ENCODE measurements at places on chromosomes 12 and 14.

DNA sequence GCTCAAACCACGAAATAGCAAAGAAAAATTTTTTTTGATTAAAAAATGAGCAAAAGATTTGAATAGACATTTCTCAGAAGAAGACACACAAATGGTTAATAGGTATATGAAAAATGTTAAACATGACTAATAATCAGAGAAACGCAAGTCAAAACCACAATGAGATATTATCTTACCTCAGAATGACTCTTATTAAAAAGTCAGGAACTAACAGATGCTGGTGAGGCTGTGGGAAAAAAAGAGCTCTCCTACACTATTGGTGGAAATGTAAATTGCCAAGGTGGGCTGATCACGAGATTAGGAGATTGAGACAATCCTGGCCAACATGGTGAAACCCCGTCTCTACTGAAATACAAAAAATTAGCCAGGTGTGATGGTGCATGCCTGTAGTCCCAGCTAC, 315.5 kb upstream of the FLRT2 start:
- DNase-seq = no peak

DNA sequence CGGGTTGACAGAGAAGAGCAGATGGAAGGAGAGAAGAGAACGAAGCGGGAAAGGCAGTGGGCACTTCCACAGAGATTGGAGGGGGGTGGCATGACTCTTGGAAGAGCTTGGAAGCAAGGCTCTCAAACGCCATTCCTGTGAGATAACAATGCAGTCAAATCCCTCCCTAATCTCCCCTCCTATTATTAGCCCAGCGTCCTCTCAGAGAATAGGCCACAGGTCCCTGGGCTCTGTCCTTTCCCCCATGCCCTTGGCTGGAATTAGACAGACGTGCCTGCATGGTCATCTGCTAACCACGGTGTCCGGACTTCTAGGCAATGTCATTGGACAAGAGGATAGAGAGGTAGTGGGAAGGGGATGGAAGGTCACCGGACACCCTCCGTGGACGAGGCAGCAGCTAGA, 8.0 kb upstream of the MYH7 start:
- DNase-seq = no peak

DNA sequence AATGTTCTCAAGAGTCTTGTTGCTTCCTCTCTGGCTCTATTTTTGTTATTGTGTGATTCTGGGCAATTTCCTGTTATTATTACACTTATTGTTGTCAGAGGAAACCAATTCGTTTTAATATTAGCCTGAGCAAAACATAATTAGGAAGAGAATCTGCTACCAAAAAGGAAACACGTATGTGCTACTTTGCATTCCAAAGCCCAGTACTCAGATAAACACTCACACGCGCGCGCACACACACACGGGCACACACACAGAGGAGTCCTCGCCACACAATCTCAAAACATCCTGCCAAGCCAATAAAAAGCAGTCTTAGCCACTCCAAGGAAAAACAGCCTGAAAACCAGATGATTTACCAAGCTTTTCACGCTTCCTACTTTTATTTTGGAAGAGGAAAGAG, 400.7 kb downstream of the NUAK1 start:
- no peak for DNase-seq

- no peak for DNase-seq
Measured at GRCh38 chr12:129339336-129339735, 486.1 kb downstream of the GLT1D1 start.

- DNase-seq = no peak
Measured at GRCh38 chr14:42192738-42193653, 586.3 kb downstream of the LRFN5 start.

- no peak for DNase-seq
Measured at GRCh38 chr12:49296836-49297694, 2.1 kb downstream of the PRPH start.

DNA sequence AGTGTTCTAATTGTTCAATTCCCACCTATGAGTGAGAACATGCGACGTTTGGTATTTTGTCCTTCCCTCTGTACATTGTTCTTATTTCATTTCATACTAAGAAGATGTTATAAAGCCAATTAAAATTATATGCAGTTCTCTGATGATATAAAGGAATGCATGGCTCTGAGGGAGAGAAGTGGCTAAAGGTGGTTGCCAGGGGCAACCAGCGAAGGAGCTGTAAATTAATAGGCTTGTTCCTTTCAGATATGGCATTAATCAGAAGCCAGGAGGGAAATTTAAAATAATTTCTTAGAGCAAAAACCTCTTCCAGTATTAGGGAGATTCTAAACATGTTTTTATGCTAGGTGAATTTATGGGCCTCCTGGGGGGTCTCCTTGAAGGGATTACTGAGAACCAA, 227.8 kb downstream of the TMEM117 start:
- DNase-seq = no peak

DNA sequence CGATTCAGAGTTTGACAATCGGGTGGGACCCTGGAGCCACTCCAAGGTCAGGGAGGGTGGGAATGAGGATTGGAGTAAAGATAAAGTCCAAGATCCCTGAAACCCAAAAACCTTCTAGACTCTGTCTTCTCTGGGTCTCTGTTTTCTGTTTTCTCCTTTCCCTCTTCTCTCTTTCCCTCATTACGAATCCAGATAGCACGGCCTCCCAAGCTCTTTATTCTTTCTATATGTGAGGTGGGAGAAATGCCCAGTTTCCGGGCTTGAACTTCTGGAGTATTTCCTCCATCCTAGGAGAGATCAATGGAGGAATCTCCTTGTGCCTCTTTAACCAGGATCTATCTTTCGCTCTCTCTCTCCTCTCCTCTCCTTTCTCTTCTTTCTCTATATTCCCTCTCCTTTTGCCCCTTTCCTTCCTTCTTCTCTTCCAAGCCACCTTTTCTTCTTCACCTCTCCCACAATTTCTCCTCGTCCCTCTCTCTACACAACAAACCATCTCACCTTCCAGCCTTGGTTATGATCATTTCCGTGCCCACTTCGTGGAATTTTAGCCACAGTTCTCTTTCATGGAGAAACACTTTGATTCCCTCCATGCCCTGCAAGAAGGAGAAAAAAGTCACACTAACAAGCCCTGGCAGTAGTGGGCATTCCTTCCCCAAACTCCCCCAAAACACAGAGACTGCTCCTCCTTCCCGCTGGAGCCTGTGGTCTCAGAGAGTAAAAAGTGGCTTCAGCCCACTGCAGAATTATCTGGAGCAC, 4.4 kb downstream of the TBX5 start:
- no peak for DNase-seq

DNA sequence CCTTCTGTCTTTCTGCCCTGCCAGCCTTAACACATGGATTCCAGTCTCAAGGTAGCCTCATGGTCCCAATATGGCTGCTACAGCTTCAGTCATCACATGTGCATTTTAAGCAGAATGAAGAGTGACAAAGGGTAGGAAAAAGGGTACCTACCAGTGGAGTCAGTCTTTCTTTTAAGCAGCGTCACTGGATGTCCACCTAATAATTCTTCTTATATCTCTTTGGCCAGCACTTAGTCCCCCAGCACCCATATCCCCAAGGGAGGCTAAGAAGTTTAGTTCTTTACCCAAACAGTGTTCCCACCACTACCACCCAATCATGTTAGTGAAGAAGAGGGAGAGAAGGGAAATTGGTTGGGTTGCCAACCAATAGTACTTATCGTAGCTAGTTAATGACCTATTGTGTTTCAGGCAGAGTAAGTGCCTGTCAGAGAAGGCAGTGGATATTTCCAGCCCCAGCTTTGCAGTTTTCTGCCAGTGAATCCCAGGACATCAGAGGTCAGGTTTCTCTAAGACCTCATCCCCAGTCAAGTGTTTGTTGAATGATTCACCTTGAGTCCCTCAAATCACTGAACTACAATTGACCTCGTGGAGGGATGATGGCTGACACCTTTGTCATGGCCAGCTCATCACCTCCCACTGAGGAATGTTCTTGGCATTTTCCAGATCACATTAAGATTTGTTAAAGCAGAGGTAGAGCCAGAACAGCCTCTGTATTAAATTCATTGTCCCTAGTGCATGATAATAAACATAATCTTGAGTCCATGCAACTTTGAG, 250.9 kb upstream of the CRY1 start:
- no peak for DNase-seq

DNA sequence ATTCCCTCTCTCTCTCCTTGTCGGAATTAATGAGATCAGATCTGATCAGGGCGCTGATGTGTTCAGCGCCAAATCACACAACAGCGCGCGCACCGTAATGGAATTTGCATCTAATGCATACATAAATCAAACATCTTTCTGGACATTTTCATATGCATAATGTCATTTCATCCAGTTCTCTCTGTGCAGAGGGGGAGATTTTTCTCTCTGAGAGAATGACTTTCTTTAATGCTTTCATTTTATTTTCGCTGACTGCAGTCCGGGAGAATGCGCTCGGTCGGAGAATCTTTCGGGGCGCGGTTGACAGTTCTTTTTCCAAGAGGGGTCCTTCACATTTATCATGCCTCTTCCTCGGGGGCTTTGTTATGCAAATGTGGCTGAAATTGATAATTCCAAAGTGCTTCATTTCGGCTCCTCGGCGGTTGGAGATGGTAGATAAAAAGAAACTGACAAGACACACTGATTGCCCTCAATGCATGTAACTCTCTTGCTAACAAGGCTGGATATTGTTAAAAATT, 615.9 kb downstream of the VRK1 start:
- DNase-seq = no peak

DNA sequence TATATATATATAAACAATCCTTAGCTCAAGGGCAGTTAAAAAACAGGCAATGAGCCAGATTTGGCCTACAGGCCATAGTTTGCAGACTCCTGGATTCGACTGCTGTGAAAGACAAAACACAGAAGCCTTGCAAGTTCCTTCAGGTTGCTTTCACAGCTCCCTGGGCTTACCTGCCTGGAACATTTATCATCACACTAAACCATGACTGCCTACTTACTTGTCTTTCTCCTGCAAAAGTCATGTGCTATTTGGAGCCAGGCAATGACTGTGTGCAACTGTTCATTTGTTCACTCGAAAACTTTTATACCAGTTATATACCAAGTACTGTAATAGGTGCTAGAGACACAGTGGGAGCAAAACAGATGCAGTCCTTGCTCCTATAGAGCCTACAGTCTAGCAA, 2.2 kb upstream of the RPS6KA5 start:
- no peak for DNase-seq

DNA sequence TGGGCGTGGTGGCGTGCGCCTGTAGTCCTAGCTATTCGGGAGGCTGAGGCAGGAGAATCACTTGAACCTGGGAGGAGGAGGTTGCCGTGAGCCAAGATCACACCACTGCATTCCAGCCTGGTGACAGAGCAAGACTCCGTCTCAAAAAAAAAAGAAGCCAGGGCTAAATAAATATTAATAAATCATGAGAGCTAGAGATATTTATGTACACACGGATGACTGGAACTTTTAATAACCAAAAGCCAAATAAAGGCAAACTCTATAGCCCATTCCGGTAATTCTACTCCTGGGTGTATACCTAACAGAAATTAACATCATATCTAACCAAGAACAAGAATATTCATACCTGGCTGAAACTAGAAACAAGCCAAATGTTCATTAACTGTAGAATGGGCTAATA, 7.7 kb upstream of the TRAFD1 start:
- no peak for DNase-seq

DNA sequence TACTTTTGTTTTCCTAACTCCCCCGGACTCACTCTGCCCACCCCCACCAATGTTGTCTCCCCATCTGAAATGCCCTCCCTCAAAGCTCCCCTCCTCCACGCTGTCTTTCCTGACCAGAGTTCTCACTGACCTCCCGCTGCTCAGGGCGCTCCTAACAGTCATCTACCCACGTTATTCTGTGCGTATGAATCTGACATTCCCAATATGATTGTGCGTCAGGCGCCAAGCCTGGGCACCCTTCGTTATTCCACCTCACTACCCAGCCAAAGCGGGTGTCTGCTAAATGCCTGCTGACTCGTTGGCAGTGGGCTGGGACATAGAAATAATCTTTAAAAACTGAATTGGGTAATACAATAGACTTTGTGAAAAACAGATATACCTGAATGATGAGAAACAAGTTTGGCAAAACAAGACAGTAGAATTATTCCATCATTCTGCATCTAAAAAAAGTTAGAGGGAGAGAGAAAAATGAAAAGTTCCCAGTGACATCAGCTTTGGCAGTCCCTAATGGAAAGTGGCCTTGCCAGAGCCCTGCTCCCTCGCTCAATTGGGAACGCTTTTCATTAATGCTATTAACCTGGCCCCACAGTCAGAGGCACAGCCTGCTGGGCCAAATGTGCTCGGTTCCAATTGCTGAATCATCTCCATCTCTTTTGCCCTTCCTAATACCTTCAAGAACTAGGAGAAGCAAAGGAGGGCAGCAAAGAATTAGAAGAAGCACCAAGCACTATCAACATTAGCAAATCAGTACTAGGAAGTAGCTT, 74.0 kb upstream of the PLXNC1 start:
- DNase-seq = no peak

DNA sequence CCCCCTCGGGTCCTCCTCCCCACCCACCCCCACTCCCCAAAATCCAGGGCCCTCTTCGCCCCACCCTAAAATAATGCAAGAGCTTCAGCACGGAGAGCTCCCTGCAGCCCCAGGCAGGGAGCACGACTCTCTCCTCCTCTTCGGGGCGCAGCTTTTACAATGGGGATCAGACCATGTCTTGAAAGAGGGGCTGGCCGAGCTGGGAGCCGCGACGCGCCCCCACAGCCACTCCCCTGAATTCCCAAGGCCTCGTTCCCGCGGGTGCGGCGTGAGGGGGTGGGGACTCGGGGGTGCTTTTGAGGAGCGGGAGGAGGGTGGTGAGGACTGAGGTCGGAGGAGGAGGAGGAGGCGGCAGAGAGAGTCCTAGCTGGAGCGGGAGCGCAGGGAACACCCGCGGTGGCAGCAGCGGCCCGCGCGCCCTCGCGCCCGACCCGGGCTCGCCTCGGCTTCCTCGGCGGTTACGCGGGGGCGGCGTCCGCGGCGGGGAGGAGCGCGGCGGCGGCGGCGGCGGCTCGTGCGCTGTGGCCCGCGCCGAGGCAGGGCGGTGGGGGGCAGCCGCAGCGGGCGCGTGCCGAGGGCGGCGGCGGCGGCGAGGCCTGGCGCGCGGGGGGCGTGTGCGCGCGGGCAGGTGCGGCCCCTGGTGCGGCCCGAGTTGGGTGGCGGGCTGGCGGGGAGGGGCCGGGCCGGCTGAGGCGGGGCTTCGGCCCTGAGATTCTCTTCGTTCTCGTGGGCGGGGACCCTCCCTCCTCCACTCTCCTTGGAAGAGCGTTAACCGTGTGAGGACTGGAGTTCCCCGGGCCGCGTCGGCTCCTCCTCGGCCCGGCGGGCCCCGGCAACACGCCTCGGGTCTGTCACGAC, at the start of gene ANKS1B:
ANKS1B (minus strand) TSS at position 666 of the 858 bp plus-strand sequence. CDS start 699 bp downstream, outside the sequence.
- no peak for DNase-seq

- no peak for DNase-seq
Measured at GRCh38 chr12:91918431-91918830, 227.2 kb downstream of the BTG1 start.

DNA sequence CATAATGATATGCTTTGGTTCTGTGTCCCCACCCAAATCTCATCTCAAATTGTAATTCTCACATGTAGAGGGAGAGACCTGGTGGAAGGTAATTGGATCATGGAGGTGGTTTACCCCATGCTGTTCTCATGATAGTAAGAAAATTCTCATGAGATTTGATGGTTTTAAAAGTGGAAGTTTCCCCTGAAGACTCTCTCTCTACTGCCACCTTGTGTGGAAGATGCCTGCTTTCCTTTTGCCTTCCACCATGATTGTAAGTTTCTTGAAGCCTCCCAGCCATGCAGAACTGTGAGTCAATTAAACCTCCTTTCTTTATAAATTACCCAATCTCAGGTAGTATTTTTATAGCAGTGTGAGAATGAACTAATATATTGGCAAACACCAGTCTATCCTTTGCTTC, 260.4 kb upstream of the PPFIA2 start:
- peak; percentile 8 for DNase-seq

GRCh38 chr12:52251367-52252051, 18.5 kb downstream of the KRT7 start:
- DNase-seq = no peak

Data from CD4-positive, alpha-beta T cell treated with Interferon alpha-2 for 1 hour (primary cell).